ENCODE measurements at places on chromosomes 16 and 17. TPM values are rescaled to one million over a fixed set of nuclear protein-coding genes. Genes with fewer than 3 reads are reported as not detected.

HS3ST6 gene
- not detected for total RNA-seq

NOS2 gene
- 0.54 TPM for total RNA-seq

ANKS4B gene
- not detected for total RNA-seq

SHBG gene
- 2.8 TPM for total RNA-seq

ZMYND15 gene
- not detected for total RNA-seq

DNA sequence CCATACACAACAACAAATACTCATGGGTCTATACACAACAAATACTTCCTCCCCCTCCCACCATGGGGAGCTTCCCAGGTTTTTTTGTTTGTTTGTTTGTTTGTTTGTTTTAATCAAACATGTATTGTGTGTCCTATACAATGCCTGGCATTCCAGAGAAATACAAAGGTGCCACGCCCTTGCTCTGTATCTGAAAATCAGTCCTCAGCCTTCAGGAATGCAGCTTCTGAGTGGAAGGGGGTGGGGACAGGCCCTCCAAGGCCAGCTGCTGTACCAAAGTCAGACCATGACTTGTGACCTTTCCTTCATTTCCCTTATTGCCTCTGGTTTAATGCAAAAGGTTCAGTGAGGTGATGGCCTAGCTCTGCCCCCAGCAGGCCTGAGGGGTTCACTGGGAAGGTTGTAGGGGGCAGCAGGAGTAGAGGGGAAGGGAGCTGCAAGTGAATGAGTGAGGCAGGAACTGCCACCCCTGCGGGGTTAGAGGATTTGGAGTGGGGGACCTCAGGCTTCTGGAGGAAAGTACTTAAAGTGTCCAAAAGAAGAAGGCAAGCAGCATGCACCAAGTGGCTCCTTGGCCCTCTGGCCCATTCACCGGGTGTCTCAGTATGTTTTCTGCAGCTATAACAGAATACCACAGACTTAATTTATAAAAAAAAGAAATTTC, 105.2 kb downstream of the CLEC16A start:
- peaks cover under 1% of the 10 kb centered on the region for H3K4me1 ChIP-seq
- H3K4me3 ChIP-seq, result no peak overlapping the region

DNA sequence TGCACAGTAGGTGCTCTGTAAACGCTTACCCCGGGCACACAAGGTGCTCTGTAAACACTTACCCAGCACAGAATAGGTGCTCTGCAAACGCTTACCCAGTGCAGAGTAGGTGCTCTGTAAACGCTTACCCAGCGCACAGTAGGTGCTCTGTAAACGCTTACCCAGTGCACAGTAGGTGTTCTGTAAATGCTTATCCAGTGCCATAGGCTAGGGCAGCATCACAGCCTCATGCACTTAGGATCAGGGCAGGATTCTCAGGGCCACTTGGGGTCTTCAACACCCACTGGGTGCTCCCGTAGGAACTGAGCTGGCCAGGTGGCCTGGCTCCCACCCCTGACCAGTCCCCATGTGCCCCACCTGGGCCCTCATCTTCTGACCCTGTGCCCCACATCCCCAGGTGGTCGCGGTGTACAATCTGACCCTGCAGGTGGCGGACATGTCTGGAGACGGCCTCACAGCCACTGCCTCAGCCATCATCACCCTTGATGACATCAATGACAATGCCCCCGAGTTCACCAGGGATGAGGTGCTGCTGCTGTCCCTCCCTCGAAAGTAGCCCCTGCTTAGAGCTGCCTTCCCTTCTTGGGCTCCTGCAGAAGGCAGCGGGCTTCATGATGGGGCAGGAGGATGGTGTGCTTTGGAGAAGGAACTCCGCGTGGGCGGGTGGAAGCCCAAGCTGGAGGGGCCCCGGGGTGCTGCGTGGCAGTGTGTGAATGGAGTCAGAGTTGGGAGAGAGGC, 13.1 kb downstream of the SLC22A31 start:
- peak; percentile 33 for DNase-seq
- no peaks in the 10 kb centered on the region for H3K36me3 ChIP-seq
- H3K4me1 ChIP-seq, result no peaks in the 10 kb centered on the region

ADAD2 gene
- not detected for total RNA-seq

DNA sequence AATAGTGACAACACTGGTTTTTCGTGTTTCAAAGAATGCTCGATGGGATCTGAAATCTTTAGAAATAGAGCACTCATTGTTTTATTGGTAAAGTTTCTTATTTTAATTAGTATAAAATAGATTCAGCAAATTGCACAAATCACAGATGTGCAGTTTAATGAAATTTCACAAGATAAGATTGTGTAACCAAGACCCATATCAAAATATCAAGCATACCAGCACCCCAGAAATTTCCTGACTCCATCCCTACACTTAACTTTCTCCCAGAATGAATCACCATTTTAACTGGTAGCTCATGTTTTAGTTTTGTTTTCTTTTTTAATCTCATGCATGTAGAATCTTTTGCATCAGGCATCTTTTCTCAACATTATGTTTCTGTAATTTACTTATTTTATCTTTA, 185.9 kb downstream of the KCNJ2 start:
- H3K4me1 ChIP-seq, result no peaks in the 10 kb centered on the region
- no peak overlapping the region for H3K27ac ChIP-seq
- no peak for DNase-seq
- H3K36me3 ChIP-seq, result no peaks in the 10 kb centered on the region

DHRS7C gene
- 0.63 TPM for total RNA-seq

DNA sequence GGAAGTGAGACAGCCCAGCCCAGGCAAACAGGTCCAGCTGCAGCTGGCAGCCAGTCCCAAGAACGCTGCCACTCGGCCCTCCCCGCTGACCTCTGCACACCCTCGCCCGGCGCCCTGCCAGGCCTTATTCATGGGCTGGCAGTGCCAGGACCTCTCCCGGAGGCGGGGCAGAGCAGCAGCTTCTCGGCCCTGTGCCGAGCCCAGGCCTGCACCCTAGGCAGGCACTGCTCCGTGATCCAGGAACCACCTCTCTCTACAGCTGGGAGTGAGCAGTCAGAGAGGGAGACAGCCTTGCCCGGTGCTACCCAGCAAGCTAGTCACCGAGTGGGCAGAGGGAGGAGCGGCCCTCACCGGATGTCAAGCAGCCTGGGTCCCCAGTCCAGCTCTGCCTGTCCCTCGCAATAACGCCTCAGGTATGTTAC, 79.9 kb upstream of the CBX4 start:
- no peaks in the 10 kb centered on the region for H3K4me1 ChIP-seq
- no peak overlapping the region for H3K4me3 ChIP-seq
- H3K27ac ChIP-seq, result no peak overlapping the region
- no peak for DNase-seq
- no peaks in the 10 kb centered on the region for H3K27me3 ChIP-seq
- H3K36me3 ChIP-seq, result no peaks in the 10 kb centered on the region

ITGAD gene
- not detected for total RNA-seq

- peak overlapping the region; percentile 17 for H3K27ac ChIP-seq
- DNase-seq, result no peak
- H3K4me1 ChIP-seq, result peaks cover 26% of the 10 kb centered on the region
- no peaks in the 10 kb centered on the region for H3K36me3 ChIP-seq
Measured at GRCh38 chr17:36600936-36601302, 464 bp upstream of the MRM1 start.

BCO1 gene
- not detected for total RNA-seq

- H3K36me3 ChIP-seq, result peaks cover 11% of the 10 kb centered on the region
- no peak for DNase-seq
- no peak overlapping the region for H3K4me3 ChIP-seq
- no peak overlapping the region for H3K27ac ChIP-seq
- peaks cover 25% of the 10 kb centered on the region for H3K4me1 ChIP-seq
Measured at GRCh38 chr17:74446551-74447500, 14.9 kb downstream of the GPRC5C start.

CDH15 gene
- total RNA-seq, result 0.92 TPM

TBC1D3D gene
- 3.8 TPM for total RNA-seq

DNA sequence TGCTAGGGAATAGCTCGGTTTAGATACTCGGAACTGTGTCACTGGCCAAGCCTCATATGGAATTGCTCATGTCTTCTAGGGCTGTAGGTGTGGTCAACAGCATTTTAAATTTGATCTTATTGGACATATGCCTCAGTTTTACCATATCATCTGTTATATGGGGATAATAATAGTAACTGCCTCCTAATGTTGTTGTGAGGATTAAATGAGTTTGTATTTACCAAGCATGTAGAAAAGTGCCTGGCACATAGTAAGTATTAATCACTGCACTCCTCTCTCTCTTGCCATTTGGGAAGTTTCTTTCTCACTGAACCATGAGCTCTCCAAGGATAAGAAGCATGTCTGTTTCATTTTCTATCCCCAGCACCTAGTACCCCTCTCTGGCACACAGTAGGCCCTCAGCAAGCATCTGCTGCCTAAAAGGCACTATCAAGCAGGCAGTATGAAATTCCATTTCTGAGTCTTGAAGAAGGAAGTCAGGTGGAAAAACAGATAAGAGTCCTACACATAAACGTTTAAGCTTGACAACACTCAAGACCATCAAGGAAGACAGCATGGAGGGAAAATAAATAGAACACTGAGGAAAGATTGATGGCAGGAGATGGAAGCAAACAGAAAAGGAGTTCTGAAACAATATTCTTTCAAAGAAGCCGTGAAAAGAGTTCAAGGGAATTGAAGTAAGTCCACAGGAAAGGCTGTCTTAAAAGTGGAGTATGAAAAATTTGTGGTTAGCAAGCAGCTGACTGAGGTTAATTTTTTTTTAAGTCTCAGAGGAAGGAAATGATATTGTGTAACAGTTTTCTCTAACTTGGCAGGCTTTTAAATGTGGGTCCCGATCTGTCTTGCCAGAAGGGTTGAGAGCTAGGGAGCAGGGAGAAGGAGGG, 2.2 kb upstream of the ATP6V0A1 start:
- H3K36me3 ChIP-seq, result no peaks in the 10 kb centered on the region
- H3K27me3 ChIP-seq, result no peaks in the 10 kb centered on the region
- H3K4me1 ChIP-seq, result peaks cover 9% of the 10 kb centered on the region
- H3K4me3 ChIP-seq, result no peak overlapping the region

EVI2B gene
- not detected for total RNA-seq

- H3K4me1 ChIP-seq, result peaks cover 47% of the 10 kb centered on the region
- peak overlapping the region; percentile 81 for H3K27ac ChIP-seq
- no peaks in the 10 kb centered on the region for H3K36me3 ChIP-seq
- DNase-seq, result no peak
- no peaks in the 10 kb centered on the region for H3K27me3 ChIP-seq
- H3K4me3 ChIP-seq, result no peak overlapping the region
Measured at GRCh38 chr17:50903604-50904517, 37.7 kb upstream of the TOB1 start.
